Peyer's patch (tissue), 4 donors: ENCODE measurements at places on chromosomes 6 and 20.
A peak's percentile ranks its signal among the peaks of the same experiment; 100 is the strongest.

- DNase-seq, result peak; percentile 78
Observed at GRCh38 chr6:53647462-53648094, 18.0 kb downstream of the KLHL31 start.

GRCh38 chr6:24195836-24196597, 70.0 kb downstream of the NRSN1 start:
- no peak for DNase-seq

GRCh38 chr6:119132261-119132981, 54.0 kb upstream of the FAM184A start:
- DNase-seq, result no peak

GRCh38 chr6:111657146-111657545, 51.5 kb upstream of the TRAF3IP2 start:
- DNase-seq, result no peak

DNA sequence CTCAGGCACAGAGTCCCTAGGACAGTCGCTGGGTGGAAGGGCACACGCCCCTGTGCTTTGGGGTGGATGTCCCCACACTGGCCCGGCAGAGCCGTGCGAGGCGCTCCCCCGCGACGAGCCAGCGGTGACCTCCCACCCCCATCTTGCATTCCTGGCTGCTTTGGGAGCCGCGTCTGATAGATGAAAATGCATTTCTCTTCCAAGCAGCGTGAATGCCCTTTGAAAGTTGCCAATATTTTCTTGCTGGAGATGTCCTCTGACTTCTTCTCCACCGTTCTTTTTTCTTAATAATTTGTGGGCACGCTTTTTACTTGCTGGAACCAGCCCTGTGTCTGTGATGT, 29.9 kb downstream of the COL20A1 start:
- DNase-seq, result no peak

GRCh38 chr6:27605401-27606342, 132.8 kb upstream of the ZNF184 start:
- DNase-seq, result no peak

- no peak for DNase-seq
Observed at GRCh38 chr6:85425997-85426396, 23.9 kb upstream of the NT5E start.

GRCh38 chr20:56442389-56443365, 25.8 kb upstream of the RTF2 start:
- DNase-seq, result no peak

DNA sequence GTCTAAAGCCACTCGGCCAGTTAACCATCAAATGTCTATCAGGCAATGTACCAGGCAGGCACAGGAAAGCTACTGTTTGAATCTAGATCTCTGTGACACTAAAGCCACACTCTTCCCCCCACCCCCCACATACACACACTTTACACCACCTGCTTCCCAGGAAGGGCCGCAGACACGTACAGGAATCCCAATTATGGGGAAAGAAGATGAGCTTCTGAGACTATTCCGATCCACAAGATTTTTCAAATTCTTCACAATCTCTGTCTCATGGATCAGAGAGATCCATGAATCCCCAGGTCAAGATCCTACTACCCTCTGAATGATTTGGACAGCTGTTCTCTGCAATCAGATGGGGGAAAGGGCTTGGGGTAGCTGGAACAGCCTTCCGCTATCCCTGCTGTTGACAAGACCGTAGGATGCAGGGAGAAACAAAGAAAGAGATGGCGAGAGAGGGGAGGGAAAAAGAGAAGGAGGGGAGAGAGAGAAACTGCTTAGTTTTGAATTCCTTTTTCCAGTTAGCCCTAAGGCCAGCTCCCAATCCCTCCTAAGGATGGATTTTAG, 25.4 kb upstream of the RIMS4 start:
- DNase-seq, result no peak

- no peak for DNase-seq
Observed at GRCh38 chr6:22706651-22707050, 137.3 kb downstream of the HDGFL1 start.

GRCh38 chr6:116266803-116267202, 12.9 kb downstream of the TSPYL1 start:
- DNase-seq, result no peak

- no peak for DNase-seq
Observed at GRCh38 chr6:140879946-140880345, 1252.8 kb upstream of the GJE1 start.

- DNase-seq, result peak; percentile 97
Observed at GRCh38 chr6:14210663-14211561, 93.3 kb downstream of the CD83 start.

DNA sequence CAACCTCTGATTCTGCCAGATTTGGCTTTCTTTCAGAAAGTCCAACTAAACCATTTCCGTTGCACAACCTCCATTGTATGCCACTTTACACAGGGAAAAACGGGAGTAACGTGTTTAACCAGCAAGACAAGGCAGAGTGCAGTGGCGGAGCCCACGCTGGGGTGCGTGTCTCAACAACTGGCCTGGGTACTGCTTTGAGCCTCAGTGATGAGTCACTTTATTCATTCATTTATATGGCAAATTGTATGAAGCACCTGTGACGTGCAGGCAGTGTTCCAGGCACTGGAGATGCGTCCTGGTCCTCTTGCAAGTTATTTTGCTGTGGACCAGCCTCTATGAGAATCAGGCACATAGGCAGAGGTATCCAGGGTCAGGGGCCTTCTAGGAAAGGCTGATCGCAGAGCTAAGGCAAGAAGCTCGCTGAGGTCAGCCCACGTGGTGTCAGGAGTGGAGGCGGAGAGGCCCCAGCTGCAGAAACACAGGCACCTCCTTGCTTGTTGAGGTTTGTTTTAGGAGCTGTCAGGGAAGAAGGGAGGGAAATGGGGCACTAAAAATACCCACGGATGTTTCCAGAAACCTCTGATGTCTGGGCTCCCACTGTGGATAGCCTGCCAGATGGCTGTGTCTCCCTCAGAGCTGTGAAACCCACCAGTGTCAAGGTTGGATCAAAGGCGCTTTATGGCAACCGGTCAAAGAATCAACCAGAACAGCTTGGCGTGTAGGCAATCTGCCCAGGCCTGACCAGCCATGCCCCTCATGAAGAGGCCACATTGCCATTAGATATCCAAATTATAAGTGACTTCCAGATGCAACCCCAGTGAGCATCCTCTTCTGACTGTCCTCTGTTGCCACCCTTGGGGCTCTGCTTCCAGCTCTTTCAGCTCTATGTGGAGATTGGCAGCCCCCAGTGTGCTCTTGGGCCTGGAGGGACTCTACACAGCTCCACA, 157.2 kb downstream of the CD83 start:
- no peak for DNase-seq

DNA sequence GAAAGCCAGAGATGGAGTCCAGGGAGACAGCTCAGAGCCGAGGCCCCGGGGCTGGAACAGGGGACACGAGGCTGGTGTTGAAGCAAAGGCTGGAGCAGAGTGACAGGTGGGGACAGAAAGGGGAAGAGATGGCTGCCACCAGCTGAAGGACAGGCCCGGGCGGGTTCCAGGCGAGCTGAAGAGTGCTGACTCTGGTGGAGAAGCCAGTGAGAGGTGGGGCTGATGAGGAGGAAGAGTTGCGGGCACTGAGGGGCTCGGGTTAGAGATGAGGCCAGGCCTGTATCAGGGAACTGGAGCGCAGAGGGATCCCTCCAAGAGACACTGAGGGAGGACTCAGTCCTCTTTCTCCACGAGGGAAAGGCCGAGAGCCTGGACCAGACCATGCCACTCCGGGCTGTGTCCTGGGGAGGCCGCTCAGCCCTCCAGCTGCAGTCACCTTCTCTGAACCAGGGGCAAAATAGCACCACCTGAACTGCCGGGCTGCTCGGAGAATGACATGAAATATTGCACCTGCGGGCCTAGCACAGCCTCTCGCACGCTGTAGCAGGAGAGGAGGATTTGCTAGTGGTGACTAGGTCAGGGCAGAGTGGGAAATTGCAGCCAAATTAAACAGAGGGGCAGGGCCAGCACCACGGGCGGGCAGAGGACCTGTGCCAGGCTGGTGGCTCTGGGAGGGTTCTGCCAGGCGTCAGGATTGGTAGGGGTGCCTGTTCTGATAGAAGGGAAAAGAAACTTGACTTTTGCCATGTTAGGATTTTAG, 175.9 kb downstream of the ZDHHC14 start:
- peak; percentile 56 for DNase-seq

DNA sequence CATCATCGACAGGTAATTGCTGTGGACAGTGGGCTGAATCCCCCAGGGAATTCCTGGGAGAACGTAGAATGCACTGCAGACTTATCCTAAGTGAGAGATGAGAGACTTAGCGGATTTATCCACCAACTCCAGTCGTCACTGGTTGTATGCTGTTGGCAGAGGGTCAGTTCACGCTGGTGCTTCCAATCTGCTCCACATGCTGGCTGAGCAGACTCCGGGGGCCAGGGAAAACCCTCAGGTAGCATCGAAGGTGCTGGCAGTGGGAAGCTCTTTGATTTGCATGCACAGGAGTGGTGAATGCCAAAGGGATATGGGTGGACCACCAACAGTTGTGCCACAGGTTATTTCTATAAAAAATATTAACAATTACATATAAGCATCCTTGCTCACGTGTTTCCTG, 20.2 kb downstream of the TTLL9 start:
- no peak for DNase-seq

DNA sequence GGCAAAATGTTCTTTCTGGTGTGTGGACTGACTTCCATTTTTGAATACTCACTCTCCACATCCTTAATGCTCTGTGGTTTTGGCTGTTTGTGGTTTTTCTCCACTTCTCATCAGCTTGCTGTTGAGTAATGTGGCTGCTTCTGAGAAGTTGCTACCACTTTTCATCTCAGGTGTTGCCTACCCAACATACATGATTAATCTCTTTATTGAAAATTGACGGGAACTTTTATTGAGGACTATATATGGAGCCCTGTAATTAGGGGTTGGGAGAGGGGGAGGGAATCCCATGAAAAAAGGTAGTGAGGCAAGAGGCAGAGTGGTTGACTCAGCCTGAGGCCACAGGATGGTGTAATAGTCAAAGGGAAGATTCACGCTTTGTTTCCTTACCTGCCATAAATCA, 17.6 kb downstream of the IL22RA2 start:
- DNase-seq, result no peak

- DNase-seq, result peak; percentile 29
Observed at GRCh38 chr6:158808442-158808833, 10.7 kb downstream of the EZR start.

- no peak for DNase-seq
Observed at GRCh38 chr6:54935739-54936138, 89.2 kb downstream of the FAM83B start.

DNA sequence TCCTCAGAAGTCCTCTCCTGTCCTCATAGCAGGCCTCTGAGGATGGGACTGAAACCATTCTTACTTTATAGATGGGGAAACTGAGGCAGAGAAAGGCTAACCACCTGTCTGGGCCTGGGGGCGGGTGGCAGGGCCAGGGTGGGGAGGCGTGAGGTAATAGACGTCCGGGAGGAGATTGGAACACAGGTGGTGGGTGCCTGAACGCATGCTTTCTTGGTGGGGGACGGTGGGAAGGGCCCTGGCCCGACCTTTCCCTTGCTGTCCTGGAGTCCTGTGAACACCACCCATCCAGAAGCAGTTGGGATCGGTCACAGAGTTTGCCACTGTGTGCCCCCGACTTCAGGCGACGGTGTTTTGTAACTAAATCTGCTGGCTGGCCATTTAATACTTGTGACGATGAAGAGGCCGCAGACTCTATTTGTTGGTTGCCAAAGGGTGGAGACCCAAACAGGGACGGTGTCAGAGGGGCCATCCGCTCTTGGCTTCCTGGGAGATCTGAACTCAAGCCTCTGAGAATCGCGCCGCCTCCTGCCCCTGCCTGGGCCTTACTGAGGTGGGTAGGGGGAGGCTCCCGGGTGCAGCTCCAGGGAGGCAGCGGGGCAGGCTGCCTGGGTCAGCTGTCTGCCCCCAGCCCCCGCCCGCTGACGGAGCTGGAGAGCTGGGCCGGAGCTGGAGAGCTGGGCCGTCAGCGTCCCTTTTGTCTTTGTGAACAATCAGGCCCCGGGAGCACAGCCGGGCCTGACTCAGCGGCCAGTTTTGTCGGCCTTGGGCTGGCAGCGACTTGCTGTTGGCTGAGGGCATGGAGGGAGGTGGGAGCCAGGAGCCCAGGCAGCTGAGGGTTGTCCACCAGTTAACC, 4.1 kb downstream of the RBM38 start:
- DNase-seq, result no peak

GRCh38 chr6:41064841-41065240, 7.3 kb downstream of the OARD1 start:
- no peak for DNase-seq

- DNase-seq, result no peak
Observed at GRCh38 chr6:156413154-156413553, 364.0 kb upstream of the ARID1B start.

GRCh38 chr20:63957004-63957689, 931 bp upstream of the UCKL1 start:
- DNase-seq, result peak; percentile 59

- no peak for DNase-seq
Observed at GRCh38 chr6:105774247-105774646, 311.9 kb upstream of the PRDM1 start.

GRCh38 chr20:49601153-49601924, 33.4 kb upstream of the PTGIS start:
- no peak for DNase-seq

DNA sequence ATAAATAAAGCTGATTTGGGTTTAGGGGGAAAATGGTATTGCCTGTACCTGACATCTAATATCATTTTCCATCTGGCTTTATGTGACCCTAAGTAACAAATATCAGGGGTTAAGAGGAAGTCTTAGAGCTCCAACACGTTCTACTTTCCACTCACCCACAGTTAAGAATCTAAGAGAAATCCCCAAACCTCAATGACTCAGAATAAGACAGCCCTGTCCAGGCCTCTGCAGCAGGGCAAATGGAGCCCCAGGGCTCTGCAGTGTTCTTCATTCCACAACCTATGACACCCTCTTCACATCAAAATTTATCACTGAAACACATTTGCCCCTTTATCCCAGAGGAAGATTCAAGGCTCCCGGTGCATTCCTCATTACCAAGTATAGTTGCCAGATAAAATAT, 20.3 kb upstream of the TENT5A start:
- DNase-seq, result no peak

DNA sequence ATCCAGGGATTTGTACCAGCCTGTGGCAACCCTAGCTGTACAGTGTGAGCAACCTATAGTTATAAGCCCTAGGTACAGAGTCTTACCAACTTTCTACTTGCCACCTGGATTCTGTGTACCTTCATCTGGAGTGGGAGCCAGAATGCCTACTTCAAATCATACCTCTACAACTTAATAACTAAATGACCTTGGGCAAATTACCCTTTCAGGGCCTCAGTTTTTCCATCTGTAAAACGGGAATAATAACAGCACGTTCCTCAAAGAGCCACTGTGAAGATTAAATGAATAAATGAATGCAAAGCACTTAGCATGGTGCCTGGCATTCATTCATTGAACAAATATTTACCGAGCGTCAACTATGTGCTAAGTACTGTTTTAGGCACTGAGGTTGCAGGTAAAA, 50.7 kb upstream of the FAM210B start:
- DNase-seq, result no peak

- no peak for DNase-seq
Observed at GRCh38 chr6:34742094-34742493, 15.2 kb upstream of the SNRPC start.

- no peak for DNase-seq
Observed at GRCh38 chr20:47927944-47928343, 142.7 kb upstream of the SULF2 start.
